ENCODE measurements at places on chromosomes 2 and 18.

DNA sequence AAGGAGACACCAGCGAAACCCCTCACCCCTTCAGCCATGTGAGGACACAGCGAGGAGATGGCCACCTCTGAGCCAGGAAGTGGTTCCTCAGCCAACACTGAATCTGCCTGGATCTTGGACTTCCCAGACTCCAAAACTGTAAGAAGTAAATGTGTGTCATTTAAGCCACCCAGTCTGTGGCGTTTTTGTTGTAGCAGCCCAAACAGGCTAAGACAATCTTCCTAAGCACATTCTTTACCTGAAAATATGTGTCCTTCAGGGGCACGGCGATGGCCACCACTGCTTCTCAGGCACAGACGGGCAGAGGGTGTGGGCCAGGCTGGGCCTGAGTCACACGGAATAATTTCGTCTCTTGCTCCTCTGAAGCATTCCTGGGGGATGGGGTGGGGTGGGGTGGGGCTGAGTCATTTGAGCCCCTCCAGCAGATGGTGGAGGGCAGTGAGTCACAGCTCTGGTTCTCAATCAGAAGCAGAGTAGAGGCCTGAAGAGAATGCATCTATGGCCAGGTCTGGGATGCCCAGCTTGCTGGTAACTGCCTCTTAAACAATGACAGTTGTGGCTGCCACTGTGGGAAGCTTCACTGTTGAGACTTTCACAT lies 142.4 kb downstream of the CAPN13 start:
- peak; percentile 17 for DNase-seq

GRCh38 chr2:194745557-194746146 lies 911.4 kb upstream of the SLC39A10 start:
- no peak for DNase-seq

DNA sequence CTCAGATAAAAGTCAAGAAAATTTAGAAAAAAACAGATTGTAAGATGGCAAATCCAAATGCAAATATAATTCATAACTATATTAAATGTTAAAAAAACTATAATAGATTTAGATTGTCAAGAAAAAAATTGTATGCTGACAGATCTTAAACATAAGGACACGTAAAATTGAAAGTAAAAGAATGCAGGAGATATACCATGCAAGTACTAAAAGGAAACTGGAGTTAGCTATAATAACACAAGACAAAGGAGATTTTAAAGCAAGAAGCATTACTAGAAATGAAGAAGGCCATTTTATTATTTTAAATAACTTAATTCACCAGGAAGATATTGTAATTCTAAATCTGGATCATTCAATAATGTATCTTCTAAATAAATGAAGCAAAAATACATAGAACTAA lies 48.3 kb downstream of the TTC21B start:
- DNase-seq, result no peak

DNA sequence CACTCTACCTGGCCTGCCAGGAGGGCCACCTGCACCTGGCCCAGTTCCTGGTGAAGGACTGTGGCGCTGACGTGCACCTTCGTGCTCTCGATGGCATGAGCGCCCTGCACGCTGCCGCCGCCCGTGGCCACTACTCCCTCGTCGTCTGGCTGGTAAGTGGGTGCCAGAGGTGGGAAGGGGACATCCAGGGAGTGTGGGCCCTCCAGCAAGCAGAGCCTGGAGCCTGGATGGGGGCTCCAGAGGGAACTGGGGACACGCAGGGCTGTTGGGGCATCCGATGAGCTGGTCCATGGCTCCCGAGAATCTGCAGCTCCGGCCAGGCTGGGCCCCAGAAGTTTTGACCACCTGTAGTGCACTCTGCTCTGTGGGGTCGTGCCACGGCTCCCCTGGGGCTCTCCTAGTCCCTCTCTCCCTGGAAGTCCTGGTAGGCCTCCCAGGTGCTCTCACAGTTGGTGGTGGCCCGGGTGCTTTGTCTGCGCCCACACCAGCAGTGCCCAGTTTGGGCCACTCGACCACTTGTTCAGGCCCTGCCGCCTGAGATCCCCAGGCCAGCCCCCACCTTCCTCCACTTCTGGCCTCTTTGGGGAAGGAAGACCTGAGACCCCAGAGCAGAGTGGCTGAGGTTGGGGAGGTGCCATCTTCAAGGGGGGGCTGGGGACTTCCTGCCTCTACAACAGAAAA lies 4.7 kb downstream of the ESPNL start:
- DNase-seq, result no peak

DNA sequence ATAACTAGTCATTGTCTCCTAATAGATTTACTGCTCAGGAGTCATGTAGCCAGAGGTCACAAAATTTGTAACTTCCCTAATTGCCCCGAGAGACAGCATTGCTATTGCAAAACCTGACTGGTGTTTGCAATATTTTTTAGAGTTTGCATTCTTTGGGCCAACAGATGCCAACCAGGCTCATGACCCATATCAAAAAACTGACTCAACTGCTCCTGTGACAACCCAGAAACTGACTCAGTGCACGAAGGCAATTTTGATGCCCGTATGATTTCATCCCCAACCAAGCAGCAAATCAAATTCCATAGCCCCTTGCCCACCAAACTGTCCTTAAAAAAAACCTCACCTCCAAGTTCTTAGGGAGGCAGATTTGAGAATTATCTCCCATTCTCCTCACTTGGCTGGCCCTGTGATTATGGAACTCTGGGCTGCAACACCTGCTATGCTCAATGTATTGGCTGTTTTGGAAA lies 951.3 kb downstream of the TSN start:
- no peak for DNase-seq

DNA sequence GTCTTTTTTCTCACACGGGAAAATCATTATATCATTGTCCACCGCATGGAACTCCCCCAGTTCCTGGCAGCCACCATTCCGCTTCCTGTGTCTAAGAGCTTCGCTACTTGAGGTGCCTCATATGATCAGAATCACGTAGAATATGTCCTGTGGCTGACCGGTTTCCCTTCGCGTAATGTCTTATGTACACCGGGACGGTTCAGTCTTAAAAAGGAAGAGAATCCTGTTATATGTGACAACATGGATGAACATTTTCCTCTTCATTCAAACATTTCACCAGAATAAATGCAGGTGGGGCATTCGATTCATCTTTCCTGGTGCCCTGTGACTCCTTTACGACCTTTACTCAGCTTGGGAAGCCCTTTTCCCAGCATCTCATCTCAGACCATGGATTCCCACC lies 131.7 kb upstream of the TWIST2 start:
- no peak for DNase-seq

GRCh38 chr2:21759819-21760218 lies 636.1 kb downstream of the TDRD15 start:
- no peak for DNase-seq

DNA sequence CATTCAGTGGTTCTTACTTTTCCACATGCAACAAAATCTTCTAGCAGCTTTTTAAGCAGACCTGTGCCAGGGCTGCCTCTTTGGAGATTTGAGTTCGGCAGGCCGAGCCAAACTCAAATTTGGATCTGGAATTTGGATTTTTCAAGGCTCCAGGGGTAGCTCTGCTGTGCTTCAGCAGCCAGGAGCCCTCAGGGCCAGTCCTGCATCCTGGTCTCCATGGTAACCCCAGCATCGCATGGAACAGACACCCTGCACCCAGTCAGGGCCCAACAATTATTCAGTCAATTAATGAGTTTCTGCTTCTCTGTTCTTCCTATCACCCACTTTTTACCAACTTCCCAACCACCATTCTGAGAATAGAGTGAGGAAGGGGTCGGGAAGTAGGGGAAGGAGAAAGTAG lies 30.0 kb downstream of the EN1 start:
- no peak for DNase-seq

- DNase-seq, result no peak
These were observed 203.9 kb downstream of the PRKCE start for GRCh38 chr2:45855374-45855773.

DNA sequence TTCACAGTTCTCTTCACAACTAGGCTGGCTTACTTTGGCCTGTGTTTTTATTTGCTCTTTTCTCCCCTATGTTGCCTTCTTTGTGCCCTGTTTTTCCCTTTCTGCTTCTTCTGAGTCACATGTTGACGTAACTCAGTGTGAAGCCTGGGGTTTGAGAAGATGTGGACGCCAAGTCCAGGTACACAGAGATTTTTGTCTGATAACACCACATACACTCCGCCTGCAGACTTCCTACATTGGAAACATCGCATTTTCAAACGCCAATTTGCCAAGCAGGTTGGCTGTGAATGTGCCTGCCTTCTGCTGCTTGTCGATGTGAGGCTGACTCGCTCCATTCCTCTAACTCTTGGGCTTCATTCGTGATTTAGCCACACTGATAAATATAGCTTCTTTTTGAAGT lies 62.6 kb upstream of the FN1 start:
- DNase-seq, result no peak

GRCh38 chr2:85148190-85148589 lies 15.0 kb downstream of the TCF7L1 start:
- DNase-seq, result no peak

DNA sequence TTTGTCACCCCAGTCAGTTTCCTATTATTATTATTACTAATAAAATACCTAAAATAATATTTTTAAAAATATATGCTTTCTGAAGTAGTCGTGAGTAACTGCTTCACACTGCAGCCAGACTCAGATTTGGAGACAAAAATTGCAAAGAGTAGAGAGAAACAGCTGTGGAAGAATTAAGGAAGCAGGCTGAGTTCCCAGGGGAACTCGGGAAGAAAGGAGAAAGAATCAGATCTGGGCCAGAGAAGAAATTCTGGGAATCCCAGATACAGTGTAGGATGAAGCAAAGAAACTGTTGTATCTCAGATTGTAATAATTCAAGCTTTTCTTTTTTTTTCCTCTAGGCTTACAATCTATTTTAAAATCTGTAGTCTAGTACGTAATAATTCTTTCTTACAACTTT lies 182.3 kb downstream of the FTCDNL1 start:
- DNase-seq, result no peak

DNA sequence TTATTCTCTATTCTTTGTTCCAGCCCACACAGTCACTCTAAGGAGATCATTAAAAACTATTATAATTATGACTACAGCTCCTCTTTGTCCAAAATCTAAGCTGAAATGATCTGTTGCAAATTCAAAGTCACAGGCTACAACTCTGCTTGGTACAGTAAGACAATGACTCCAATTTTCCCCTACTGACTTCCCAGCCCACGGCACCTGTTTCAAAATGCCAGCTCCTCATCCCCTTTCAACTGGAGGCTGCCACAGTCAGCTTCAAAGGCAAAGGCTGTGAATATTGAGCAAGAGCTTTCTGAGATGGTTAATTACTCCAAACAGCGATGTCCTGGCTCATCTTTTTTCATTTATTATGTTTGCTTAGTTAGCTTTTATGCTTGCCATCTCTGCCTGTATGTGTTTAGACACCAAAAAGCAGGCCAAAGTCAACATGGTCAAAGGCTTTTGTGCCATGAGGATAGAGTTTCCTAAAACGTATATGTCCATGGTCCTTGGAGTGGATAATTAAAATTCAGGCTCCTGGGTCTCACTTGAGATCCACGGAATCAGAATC lies 141.1 kb downstream of the DOCK10 start:
- no peak for DNase-seq

DNA sequence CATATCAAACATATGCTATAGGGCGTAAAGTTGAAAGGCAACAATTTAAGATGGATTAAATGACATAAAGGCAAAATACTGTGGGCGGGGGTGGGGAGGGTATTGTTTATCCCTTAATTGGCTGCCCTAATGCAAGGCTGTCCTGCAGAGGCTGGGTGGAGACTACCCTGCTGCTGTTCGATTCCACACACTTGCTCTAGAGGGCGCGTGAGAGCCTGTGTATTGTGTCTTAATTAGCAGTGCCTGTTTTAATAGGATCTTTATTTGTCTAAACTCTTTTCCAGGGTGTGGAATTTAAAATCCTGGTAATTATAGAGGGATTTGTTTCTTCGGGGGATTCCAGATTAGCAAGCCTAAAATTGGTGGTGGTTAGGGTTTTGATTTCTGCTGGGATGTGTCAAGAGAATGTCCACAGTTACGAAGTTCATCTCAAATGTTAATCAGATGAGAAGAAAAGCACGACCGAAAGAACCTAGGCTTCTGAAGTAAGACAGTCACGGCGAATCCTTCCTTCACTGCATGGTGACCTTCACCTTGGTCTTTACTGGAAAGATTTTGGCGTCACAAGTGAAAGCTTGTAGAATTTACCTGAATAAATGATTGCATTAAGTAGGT lies 103.5 kb upstream of the MAP3K20 start:
- peak; percentile 47 for DNase-seq

DNA sequence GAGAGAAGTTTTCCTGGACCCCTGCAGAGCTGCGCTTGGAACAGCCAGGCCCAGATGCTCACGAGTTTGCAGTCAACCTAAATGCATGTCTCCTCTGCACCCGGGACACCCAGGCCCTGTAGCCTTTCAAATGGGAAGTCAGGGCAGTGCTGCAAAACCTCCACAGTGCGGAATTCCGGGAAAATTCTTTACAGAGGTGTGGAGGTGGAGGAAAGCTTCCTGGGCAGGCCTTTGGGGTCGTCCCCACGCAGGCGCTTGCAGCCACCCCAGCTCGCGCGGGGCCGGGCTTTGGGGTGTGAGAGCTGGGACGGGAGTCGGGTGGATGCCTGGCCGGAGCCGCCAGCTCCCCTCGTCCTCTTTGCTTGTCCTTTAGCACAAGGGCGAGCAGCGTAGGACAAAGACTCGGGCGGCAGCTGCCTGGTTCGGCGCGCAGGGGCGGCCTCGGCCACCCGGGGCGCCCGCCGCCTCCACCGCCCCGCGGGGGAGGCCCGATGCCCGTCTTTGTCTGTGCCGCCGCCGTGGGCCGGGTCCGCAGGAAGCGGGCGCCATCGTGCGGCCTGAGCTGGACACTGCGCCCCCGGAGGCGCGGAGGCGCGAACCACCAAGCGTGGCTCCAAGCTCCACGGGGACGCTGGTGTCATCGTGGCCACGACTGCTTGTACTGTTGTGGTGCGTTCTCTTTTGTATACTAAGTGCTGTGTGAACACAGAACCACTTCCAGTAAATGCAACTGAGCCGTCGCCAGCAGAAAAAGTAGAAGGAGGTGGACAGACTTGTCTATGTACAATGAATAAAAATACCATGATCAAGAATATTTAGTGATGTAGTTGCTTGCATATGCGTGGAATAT lies 28.2 kb upstream of the BCL11A start:
- peak; percentile 79 for DNase-seq

DNA sequence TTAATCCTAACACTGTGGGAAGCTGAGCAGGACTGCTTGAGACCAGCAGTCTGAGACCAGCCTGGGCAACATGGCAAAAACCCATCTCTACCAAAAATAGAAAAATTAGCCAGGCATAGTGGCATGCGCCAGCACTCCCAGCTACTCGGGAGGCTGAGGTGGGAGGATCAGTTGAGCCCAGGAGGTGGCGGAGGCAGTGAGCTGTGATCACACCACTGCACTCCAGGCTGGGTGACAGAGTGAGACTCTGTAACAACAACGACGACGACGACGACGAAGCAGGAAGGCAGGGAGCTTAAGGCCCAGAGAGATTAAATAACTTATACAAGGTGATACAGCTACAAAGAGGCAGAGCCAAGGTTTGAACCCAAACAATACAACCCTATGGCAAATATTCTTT lies 37.3 kb downstream of the CFAP36 start:
- DNase-seq, result no peak

DNA sequence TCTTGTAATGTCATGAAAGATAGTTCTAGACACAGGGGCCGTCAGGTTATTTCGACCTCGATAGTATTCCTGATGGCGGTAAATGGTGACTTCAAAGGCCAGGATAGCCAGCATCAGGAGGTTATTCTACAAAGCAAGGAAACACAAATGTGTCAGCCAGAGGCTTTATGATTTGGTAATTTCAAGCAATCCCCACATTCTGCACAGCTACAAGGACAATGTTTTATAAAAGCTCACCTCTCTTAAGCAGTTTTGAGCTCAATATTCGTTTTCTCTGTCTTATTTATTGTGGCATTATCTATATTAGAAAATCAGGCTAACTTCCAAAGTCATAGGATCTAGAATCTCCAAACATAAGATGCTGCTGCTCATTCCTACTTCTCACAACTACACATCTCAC lies 235.2 kb downstream of the NAPG start:
- DNase-seq, result no peak

All from stimulated activated CD4-positive, alpha-beta T cell treated with anti-CD3 and anti-CD28 coated beads, Interleukin-2, amount 100 ng/mL, for 24 hours (primary cell).